ENCODE measurements at places on chromosomes 7 and 10.

- DNase-seq: no peak
These were observed 217.1 kb upstream of the GHITM start for GRCh38 chr10:83921984-83922860.

GRCh38 chr7:8260871-8261694 lies 884 bp downstream of the ICA1 start:
- DNase-seq: no peak

DNA sequence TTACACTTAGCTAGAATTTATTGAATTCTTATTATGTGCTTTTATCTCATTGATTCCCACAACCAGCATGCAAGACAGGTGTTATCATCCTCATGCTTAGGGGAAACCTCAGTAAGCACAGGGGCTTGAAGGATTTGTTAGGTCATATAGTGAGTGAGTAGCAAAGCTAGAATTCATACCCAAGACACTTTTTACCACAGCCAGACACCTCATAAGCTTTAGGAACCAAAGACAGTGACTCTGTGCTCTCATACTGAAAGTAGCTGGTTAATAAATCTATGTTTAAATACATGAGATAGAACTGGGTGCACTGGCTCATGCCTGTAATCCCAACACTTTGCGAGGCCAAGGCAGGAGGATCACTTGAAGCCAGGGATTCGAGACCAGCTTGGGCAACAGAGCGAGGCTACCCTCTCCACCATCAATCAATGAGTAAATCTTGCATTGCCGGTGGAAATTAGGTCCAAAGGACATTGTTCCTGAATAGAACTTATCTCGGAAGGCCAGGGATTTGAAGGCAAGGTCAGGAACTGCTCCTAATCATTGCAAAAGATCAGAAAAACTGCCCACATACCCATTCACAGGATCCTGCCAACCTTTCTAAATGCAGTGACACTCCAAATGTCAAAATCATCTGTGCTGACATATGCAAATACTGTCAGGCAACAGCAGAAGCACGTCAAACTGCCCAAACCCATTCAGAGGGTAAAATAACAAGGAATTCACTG lies 523.5 kb downstream of the PARD3 start:
- no peak for DNase-seq

DNA sequence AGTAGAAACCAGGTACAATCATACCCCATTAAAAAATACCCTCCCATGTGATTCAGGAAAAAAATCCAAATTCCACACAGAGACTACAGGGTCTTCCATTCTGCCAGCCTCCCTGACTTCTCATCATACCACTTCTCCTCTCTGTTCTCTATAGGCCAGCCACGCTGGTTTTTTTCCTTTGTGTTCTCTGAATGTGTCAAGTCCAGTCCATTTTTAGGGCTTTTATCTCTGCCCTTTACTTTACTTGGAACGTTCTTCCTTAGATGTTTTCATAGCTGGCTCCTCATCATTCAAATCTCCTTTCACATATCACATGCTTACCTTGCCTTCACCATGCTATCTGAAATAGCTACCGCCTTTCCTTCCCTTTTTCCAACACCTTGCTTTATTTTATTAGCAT lies 597.6 kb downstream of the PHTF2 start:
- DNase-seq: no peak

DNA sequence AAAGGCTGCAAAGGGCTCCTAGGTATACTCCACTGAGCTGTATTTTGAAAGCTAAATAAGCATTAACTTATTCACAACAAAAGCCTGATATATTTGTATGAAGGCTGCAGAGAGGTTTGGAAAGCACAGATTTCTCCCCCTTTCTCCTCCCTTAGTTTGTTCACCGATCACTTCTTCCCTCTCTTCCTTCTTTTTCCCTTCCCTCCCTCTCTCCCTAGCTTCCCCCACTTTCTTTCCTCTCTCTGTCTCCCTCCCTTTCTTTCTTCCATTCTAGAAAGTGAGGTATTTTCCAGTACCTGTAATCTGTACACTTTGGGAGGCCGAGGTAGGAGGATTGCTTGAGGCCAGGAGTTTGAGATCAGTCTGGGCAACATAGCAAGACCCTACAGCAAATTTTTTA lies 62.1 kb downstream of the HHEX start:
- DNase-seq: no peak

Measured in amniotic stem cell (primary cell).